Activated CD8-positive, alpha-beta memory T cell treated with anti-CD3 and anti-CD28 coated beads for 24 hours (primary cell): ENCODE measurements at places on chromosomes 7 and 10.

GRCh38 chr10:33006342-33006887 is 48.4 kb upstream of the ITGB1 start:
- no peak for DNase-seq

GRCh38 chr7:69452797-69453196 is 145.5 kb upstream of the AUTS2 start:
- no peak for DNase-seq

DNA sequence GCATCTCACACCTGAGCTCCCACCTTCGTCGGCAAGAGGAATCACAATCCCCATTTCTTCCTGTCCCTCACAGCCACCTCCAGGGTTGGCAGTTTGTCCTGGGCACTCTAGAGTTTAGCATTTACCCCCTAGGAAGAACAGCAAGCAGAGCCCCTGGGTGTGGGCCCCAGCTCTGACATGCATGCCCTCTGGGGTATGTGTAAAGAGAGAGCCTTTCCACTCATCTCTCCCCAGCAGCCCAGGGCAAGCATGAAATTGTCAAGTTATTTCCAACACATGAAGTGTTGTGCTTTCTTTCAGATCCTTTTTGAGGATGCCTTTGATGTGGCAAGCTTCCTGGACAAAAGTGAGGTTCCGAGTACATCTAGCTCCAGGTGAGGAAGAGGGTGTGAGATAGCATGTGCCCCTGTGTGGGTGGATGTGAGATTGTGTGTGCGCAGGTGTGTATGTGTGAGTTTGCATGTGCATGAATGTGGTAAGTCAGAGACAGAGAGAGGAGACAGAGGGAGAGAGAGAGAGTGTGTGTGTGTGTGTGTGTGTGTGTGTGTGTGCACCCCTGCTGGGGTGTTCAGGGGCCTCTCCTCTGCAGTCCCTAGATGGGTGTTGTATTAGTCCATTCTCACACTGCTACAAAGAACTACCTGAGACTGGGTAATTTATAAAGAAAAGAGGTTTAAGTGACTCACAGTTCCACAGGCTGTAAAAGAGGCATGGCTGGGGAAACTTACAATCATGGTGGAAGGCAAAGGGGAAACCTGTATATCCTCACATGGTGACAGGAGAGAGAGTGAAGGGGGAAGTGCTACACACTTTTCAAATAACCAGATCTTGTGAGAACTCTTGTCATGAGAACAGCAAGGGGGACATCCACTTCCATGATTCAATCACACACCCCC is 18.1 kb downstream of the STRA8 start:
- no peak for DNase-seq

DNA sequence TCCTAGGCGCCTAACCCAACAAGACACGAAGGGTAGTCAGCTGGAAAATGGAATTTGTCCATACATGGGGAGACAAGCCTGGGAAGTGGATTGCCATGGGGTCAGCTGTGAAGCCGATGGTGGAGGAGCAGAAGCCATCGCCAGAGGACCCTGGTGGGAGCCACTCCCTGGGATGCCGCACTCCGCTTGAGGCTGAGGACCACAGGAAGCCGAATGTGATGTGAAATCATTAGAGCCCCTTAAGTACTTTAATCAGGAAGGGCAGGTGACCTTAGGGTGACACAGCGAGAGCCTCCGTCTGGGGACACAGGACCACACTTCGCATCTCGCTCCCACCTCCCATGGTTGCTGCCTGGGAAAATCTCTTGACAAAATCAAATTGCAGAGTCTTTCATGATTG is 614.6 kb upstream of the MGMT start:
- DNase-seq: no peak

GRCh38 chr7:108335269-108335918 is 120.8 kb downstream of the NRCAM start:
- DNase-seq: no peak

- DNase-seq: no peak
Measured at GRCh38 chr10:117537904-117538524, 4.5 kb upstream of the EMX2 start.

- no peak for DNase-seq
Measured at GRCh38 chr7:26390016-26390415, 98.4 kb downstream of the SNX10 start.

DNA sequence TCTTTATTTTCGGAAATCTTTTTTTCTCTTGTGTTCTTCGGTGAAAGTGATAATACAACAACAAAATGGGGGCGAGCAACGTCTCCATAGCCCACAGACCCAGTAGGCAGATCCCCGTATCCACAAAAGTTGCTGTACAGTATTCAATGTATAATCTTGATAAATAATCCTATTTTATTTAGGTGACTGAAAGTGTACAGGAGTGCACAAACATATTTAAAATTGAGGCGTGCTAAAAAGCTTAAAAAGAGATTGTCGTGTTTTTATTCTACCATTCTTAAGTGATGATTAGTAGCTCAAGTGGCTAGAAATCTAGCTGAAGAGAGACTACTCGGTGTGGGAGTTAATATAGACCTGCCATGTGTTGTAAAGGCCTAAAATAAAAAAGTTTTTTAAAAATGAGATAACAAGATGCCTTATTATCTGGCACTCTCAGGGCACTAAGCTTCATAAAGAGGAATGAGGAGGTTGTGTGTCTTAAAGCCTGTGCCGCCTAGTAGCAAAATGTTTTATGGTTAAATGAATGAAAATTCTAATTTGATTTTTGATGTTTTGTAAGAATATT is 1.6 kb downstream of the CAPZA2 start:
- no peak for DNase-seq

DNA sequence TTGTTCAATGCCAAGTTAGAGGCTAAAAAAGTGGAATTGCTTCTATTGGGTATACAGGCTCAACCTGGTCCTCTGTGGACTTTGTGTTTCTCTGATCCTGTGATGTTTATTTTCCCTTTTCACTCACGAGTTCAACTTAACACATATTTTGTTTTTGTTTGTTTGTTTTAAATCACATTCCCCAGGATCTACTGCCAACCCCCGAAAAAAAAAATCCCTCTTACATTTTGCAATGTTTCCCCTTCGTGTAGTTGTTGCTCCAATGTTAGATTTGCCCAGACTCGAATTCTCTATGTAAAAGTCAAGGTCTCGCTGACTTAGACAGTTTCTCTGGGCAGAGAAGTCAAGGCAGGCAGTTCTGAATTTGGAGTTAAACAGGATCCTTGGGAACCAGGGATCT is 876.4 kb downstream of the CCSER2 start:
- DNase-seq: no peak

- DNase-seq: no peak
Measured at GRCh38 chr10:74373059-74373458, 222.0 kb downstream of the ADK start.

- no peak for DNase-seq
Measured at GRCh38 chr7:90173127-90173844, 19.0 kb downstream of the STEAP1 start.

DNA sequence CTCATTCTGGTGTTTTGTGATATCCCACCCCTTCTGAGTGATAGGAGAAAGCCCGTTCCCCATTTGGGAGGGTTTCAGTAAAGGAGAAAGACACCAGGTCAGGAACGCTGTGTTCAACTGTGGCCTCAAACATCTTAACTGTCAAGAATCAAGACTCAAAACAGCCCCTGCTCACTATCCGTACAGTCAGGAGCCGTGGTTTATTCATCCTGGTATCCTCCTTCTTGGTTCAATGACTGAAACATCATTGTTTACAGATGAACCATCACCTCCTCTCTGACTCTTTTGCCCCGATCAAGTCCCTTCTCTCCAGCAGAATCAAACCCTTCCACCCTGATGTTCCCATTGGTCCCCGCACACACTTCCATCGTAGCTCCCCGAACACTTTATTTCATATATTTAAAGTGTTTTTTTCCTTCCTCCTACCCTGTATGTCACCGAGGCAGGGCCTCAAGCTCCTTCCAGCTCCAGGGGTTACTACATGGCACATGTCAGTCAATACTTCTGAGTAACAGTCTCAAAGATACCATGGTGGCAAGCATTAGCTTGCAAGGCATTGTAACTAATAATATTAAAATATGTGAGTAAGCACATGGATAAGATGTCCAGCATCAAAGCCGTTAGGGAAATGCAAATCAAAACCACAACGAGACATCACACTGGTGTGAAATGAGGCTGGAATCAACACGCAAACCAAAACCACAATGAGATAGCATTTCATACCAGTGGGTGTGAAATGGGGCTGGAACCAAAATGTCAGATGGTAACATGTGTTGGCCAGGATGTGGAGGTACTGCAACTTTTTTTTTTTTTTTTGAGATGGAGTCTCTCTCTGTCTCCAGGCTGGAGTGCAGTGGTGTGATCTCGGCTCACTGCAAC is 124.7 kb upstream of the C1QL3 start:
- no peak for DNase-seq

DNA sequence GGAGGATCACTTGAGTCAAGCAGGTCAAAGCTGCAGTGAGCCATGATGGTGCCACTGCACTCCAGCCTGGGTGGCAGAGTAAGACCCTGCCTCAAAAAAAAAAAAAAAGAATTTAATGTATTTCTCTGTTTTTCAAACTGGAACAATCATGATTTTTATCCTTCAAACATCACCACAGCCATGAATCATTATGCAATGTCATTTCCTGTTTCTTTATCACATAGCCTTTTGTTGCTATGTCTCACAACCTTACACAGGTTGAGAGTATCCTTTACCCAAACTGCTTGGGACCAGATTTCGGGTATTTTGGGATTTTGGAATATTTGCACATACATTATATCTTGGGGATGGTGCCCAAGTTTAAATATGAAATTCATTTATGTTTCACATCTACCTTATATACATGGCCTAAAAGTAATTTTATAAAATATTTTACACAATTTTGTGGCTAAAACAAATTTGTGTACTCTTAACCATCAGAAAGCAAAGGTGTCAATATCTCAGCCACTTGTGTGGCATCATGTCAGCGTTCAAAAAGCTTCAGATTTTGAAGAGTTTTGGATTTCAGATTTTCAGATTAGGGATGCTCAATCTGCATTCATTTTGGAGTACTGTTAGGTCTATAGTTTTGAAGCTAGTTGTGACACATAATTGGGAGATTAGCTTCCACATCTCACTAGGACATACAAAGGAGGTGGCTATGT is 8.2 kb downstream of the NT5C3A start:
- no peak for DNase-seq

- DNase-seq: no peak
Measured at GRCh38 chr7:128011131-128011661, 20.0 kb downstream of the LRRC4 start.

DNA sequence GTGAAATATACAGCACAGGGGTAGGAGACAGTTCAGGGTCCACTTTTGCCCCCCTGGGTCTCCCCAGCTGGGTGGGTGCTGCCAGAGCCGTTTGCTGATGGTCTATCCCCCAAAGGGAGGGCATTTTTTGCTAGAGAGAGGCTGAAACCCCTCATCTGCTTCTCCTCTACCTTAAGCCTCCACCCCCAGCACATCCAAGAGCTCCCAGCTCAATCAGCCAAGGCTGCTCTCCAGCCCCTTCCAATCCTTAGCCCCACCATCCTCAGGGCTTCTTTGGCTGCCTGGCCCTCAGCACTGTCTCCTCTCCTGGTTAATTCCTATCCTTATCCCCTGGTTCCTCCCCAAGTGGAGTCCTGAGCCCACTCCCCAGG is 153.1 kb downstream of the AOAH start:
- no peak for DNase-seq

DNA sequence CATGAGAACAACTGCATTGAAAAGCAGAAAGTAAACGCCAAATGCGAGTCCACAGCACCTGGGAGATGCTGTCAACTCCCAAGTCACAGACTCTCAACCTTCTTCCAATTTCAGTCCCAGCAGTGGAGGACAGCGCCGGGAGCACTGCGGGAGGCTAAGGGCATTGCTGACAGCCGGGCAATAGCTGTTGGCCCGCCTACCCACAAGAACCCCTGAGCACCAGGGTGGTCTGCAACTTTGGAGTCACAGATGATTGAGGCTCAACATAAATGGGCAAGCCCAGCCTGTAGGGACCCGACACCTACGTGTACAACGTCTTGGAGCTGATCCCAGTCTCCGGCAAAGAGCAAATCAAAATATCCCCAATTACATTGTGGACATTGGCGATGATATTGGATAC is 262.9 kb downstream of the TCERG1L start:
- DNase-seq: no peak

GRCh38 chr10:7302392-7302906 is 108.4 kb downstream of the SFMBT2 start:
- no peak for DNase-seq

GRCh38 chr7:24135003-24135817 is 148.8 kb upstream of the NPY start:
- DNase-seq: no peak

DNA sequence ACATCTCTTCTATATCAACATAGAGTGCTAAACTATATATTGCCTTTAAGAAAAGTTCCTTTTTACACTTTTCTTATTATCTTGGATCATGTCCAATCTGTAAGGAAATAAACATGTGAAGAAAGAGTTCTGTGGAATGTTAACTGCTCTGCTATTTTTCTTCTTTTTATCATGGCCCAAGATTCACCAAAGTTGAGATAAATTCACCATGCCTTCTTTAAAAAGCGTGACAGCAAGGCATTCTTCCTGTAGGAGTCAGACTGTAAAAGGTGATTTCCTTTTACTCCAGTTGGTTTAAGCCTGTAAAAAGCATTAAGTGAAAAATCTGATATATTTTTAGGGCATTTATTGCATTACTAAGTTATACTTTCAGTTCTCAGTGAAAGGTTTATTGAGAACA is 165.7 kb upstream of the FZD1 start:
- DNase-seq: no peak

- DNase-seq: no peak
Measured at GRCh38 chr10:13822490-13822889, 235.7 kb downstream of the PRPF18 start.

DNA sequence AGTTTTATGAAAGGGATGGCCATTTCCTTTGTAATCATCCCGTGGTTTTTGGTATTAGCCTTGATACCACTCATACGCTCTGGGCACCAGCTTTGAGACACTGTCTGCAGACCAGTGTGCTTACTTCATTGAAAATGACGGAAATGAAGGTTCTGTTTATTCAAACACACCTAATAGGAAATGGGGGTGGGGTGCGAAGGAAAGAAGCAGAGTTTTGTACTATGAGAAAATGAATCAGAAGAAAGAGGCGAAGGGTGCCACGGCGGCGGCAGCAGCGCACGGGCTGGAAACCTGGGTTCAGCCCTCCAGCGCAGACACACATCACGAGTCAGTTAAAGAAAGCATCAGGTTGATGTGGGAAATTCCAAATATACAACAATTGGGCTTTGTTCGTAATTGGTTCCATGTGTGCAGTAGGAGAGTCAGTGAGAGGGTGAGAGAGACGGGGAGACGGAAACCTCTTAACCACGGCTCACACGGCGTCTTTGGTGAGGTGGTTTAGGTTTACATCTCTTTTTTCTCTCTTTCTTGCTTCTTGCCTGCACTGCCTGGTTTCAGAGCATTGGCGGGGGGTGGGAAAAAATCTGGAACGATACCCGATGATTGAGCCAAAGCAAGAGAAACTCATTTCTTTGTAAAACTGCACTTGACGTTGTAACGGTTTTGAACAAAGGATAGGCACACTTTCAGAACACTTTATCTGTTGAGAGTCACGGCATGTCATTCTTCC is 321.2 kb downstream of the FRMD4A start:
- DNase-seq: peak; percentile 76

DNA sequence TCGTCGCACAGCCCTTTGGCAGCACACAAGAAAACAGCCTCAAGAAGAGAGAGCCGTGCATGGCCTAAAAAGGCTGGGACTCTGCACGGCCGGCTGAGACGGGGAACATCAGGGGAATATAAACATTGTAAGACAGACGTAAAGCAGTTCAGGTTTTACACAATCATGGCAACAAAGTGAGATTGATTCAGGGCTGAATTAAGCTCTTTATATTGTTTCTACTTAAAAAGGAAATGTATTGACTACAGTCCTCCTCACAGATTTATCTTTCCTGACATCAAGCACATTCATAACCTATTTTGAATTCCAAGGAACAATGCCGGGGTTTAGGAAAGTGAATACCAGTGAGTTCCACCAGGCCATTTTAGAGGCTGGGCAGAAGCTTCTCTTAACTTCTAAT is 25.2 kb downstream of the SORBS1 start:
- no peak for DNase-seq
